Head of caudate nucleus (tissue), 42 donors: ENCODE measurements at places on chromosomes 13 and 19.

GRCh38 chr19:12580180-12580694 lies 29.0 kb upstream of the ZNF564 start:
- DNase-seq: no peak

DNA sequence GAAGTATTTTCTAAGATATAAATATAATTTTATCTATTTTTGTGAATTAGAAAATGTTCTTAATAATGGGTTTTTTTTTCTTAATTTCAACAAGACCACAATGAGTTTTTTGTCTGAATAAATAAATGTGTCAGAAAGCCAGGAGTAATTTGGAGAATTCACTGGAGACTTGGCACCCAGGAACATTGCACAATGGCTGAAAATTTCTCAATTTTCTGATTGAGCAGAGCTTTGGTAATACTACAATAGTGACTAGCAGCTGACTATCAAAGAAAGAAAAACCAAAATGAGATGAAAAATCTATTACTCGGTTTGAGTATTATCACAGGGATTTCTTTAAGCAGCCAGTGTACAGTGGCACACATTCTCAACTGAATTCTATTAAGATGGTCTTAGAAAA lies 394.4 kb upstream of the PCDH20 start:
- no peak for DNase-seq

GRCh38 chr19:9620842-9621155 lies 233 bp downstream of the ZNF561 start:
- DNase-seq: no peak

DNA sequence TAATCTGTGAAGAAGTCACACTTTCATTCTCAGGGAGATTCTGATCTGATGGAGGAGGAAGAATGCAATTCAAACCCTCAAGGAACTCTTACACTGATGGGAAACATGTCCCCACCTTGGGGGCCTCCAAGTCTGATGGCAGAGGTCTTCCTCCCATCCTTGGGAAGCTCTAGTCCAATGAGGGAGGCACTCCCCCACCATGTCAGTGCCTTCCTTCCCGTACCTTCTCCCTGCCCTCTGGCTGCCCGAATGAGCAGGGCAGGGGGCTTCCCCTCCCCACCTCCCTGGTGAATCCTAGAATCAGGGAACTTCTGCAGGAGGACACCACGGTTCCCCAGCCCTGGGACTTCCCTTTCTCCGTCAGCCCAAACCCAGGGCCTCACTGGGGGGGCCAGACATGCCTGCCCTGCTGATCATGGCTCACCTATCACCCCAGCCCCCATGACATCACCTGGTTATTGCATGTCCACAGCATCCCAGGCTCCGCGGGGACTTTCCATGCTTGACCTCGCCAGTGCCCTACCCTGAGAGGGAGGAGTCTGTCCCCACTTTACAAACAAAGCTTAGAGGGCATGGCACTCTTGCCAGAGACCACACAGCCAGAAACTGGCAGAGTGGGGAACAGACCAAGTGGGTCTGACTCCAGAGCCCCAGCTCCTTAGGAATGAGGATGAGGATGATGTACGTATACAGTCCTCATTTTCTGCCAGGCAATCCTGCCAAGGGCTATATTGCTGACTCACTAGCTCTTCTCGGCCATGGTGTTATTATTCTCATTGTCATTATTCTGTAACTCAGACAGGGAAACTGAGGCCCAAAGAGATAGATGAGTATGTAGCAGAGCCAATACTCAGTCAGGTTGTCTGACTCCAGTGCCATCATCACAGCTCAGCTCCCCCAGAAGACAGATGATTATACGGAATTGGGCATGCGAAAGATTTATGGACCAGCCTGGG lies 9.6 kb upstream of the BCL3 start:
- no peak for DNase-seq

- DNase-seq: no peak
These were observed 155.5 kb upstream of the STARD13 start for GRCh38 chr13:33441015-33441414.

DNA sequence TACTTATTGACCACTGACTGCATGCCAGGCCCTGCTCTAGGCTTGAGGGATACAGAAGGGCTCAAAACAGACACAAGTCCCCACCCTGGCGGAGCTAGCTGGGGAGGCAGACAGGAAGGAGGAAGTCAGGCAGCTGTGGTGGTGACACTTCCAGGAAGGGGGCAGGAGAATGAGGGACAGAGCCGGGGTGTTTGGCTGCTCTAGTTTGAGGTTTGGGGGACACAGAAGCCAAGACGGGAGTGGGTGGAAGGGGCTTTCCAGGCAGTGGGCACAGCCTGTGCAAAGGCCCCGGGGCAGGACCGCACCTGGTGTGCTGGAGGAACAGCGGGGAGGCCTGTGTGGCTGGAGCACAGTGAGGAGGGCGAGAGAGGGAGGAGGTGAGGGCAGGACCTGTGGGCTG lies 4.0 kb downstream of the MRPL54 start:
- DNase-seq: no peak

GRCh38 chr19:36401475-36401874 lies 17.0 kb downstream of the ZFP82 start:
- no peak for DNase-seq

DNA sequence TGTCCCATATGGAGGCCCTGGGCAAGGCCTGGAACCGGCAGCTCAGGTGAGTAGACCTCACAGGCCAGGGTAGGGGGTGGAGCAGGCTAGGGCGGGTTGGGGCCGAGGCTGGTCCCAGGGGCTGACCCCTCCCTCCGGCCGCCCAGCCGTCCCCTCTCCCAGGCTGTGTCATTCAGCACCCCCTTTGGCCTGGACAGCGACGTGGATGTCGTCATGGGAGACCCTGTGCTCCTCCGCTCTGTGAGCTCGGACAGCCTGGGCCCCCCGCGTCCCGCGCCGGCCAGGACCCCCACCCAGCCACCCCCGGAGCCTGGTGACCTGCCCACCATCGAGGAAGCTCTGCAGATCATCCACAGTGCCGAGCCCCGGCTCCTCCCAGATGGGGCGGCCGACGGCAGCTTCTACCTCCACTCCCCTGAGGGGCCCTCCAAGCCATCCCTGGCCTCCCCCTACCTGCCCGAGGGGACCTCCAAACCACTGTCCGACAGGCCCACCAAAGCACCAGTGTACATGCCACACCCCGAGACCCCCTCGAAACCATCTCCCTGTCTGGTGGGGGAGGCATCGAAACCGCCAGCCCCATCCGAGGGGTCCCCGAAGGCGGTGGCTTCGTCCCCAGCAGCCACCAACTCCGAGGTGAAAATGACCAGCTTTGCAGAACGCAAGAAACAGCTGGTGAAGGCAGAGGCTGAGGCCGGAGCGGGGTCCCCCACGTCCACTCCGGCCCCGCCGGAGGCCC lies 16.0 kb downstream of the CAMSAP3 start:
- DNase-seq: no peak
